Posterior vena cava (tissue), 2 donors: ENCODE measurements at places on chromosomes 2 and 18.

GRCh38 chr2:233053928-233054784 is 6.0 kb upstream of the INPP5D start:
- DNase-seq = peak; percentile 89

GRCh38 chr2:96895746-96896651 is 26.1 kb upstream of the SEMA4C start:
- DNase-seq = no peak

DNA sequence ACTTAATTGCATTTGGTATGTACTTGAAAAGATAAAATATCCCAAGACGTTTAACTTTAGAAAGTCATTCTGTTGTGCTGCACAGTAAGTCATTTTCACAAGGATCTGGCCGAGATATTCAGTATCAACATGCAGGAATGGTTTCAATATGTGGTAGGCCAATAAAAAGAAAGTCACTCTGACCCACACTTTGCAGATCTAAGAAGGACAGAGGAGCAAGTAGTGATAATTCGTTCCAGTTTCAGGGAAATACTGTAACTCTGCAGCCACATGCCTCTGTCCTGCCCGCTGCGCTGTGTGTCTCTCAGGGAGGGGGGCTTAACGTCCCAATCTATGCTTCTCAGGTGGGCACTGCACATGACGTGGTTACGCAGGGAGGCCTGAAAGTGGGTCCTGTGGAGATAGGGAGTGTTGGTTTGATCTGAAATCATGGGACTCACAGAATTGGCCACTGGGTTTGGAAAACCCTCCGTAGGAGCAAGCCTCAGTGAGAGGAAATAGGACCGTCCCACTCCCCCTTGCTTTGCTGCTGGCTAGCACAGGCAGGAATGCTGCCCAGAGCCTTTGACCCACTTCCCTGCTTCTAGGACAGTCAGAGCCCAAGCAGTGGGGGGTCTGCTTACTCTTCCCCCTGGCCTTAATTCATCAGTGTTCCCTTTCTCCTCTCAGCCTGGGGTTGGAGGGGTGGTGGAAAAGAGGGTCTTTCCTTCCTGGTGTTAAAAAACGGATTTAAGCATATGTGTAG is 314.7 kb upstream of the SPRED2 start:
- DNase-seq = no peak

GRCh38 chr18:57505231-57505630 is 70.1 kb downstream of the ONECUT2 start:
- DNase-seq = no peak

GRCh38 chr2:237625216-237625705 is 2.1 kb upstream of the LRRFIP1 start:
- DNase-seq = peak; percentile 80

- no peak for DNase-seq
Observed at GRCh38 chr2:196971574-196972279, 45.2 kb upstream of the PGAP1 start.

DNA sequence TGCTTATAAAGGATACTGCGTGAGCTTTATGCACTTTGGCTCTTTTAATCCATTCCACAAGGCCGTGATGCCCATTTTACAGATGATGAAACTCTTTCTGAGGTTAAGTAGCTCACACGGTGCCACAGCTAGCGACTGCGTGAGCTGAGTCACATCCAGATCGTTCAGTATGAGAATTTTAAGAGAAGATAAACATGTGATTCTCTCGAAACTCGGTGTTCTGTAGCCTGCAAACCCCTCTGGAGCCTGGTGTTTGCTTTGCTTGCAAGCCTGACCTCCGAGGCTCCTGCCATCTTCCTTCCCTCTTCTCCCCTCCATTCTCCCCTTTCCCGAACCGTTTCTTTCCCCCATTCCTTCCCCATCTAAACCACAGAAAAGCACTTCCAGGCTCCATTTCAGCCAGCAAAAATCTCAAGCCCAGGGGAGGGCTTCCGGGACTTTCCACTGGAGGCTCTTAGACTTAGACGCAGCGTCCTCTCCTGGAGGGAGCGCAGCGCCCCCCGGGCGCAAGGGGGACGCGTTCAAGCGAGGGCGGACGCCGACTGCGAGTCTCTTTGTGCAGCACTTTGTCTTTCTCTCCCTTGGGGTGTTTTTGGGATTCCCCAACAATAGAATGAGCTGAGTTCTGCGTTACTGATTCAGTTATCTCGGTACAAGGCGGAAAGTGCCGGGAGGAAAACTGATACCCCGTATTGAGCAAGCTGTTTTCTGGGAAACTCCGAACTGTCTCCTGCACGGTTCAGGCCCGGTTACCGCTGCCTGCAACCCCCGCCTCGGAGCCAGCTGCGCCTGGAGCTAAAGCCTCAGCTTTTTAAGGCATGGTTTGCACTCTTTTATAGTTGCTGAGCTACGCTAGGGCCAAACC is 38.0 kb downstream of the CYP1B1 start:
- no peak for DNase-seq

- DNase-seq = no peak
Observed at GRCh38 chr2:29628862-29629261, 292.5 kb downstream of the ALK start.

GRCh38 chr18:42401131-42401673 is 446.2 kb downstream of the PIK3C3 start:
- no peak for DNase-seq

- DNase-seq = no peak
Observed at GRCh38 chr2:213429516-213429915, 145.3 kb downstream of the SPAG16 start.

- DNase-seq = no peak
Observed at GRCh38 chr18:25825056-25825455, 265.4 kb downstream of the SS18 start.

GRCh38 chr18:21483051-21483450 is 117.5 kb downstream of the ESCO1 start:
- DNase-seq = no peak

GRCh38 chr2:33166287-33166881 is 219.6 kb downstream of the LTBP1 start:
- no peak for DNase-seq

GRCh38 chr2:199439066-199439465 is 18.7 kb downstream of the SATB2 start:
- no peak for DNase-seq

DNA sequence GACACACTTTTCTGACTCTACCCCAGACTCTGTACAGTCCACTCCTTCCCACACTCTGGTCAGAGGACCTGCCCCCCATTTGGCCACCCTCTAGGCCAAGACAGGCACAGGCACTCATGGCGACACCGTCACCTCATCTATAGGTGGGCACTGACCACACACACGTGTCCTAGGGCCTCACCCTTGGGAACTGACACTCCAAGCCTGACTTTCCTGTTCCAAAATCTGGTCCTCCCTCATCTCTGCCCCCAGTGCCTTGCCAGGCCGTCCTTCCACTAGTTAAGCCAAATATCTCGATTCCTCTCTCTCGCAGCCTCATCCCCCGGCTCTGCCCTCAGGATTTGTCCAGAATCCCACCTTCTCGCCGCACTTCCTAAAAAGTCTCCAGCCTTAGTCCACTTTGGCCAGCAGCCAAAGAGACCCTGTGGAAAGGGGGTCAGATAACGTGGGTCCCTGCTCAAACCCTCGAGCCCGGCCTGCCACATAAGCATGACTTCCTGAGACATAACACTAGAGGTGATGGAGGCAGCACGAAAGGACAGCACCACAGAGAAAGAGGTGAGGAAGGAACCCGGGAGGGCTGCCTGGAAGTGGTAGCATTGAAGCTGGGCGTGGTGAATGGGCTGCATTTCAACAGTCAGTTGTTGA is 105.8 kb upstream of the OTOS start:
- DNase-seq = peak; percentile 56

DNA sequence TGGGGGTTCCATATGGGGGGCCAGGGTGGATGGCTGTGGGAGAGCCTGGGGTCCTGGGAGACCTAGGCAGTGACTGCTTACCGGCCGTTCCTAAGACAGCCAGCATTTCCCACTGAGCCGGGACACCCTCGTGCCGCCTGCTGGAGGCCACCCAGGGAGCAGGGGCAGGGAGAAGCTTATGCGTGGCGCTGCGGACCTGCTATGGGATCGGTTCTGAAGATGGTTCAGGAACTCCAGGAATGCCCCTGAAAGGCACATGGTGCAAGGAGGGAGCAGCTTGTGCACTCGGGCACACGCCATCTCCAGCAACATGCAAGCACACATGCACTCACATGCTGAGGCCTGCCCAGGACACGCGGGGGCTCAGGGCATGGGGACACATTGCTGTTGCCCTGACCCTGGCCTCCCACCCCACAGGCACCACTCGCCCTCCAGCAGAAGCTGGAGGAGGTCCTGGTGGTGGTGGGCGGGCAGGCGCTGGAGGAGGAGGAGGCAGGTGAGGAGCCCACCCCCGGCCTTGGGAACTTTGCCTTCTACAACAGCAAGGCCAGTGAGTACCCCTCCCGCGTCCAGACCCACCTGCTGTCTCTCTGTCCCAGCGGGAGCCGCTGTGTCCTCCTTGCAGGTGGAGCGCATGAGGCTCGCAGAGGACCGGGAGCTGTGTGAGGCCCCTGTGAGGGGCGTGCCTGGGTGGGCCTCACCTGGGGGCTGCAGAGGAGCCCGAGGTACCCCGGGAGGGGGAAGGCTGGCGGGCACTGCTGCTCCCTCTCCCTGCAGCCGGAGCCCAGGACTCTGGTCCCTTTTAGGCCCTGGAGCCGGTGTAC is 4.1 kb downstream of the KLHL30 start:
- no peak for DNase-seq

GRCh38 chr2:71557321-71557720 is 104.0 kb downstream of the DYSF start:
- no peak for DNase-seq

GRCh38 chr2:104969564-104969963 is 68.3 kb upstream of the MRPS9 start:
- no peak for DNase-seq

DNA sequence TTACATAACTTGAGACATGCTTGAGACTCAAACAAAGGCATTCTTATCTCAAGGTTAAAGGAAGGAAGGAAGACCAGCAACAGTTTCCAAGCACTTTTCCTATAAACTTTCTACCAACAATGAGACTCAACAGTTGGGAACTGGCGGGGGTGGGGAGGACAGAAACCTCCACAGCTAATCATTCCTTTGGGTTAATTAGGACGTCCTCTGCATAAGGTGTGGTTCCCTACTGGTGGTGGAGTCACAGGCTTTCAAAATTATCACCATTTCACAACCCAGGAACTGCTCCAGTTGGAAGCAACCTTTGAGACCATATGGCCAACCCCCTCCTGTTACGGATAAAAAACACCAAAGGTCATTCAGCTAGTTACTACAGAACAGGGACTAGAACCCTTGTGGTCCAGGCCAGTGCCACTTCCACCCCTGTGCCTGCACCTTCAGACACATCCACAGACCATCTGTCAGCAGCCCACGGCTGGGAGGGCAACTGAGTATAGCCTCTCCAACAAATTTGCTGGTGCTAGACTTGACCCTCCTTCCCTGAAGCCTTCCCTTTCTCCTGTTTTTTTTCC is 30.1 kb upstream of the ATL2 start:
- no peak for DNase-seq

GRCh38 chr2:238139196-238140039 is 950 bp downstream of the KLHL30 start:
- DNase-seq = no peak

GRCh38 chr2:25232248-25232825 is 64.0 kb upstream of the POMC start:
- no peak for DNase-seq

DNA sequence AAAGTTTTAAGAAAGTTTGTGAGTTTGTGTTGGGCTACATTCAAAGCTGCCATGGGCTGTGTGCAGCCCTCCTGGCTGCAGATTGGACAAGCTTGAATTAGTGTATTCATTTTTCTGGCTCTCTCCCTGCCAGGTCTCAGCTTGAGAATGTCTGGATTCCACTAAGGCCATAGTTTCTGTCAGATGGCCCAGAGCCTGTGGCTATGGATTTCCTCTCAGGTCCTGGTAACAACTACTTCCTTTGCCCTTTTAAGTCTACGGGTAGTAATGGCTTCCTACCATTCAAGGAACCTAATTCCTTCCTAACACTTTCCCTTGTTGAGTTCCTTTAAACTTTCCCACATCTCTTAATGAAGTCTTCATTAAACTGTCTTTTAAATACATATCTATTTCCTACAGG is 24.3 kb upstream of the PSMD14 start:
- no peak for DNase-seq

DNA sequence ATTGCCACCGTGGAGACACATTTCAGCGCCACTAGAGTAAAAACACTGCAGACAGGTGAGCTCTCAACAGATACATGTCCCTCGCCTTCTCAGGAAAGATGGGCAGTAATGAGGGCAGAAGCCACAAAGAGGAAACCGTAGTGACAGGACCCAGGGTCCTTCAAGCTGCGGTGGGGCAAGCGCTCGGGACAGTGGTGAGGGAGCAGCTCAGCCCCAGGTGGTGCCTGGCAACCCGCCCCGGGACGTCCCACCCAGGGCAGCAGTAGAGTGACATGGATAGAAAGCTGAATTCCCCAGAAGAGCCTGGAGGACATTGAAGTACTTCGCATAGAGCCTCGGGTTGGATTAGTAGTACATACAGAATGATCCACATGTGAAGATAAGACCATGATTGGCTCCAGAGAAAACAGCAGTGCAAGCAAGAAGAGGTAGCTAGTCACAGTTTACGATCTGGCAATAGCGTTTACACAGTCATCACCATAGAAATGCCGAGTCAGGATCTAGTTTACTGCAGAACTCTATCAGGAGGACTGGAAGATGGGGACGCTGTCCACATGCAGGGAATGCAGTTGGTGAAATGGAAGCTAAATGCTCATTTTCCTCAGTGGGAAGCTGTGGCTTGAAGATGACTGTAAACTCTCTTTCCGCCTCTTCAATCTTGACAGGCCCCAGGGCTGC is 37.4 kb upstream of the ALPP start:
- no peak for DNase-seq

- no peak for DNase-seq
Observed at GRCh38 chr2:151138507-151138906, 123.2 kb downstream of the RBM43 start.

DNA sequence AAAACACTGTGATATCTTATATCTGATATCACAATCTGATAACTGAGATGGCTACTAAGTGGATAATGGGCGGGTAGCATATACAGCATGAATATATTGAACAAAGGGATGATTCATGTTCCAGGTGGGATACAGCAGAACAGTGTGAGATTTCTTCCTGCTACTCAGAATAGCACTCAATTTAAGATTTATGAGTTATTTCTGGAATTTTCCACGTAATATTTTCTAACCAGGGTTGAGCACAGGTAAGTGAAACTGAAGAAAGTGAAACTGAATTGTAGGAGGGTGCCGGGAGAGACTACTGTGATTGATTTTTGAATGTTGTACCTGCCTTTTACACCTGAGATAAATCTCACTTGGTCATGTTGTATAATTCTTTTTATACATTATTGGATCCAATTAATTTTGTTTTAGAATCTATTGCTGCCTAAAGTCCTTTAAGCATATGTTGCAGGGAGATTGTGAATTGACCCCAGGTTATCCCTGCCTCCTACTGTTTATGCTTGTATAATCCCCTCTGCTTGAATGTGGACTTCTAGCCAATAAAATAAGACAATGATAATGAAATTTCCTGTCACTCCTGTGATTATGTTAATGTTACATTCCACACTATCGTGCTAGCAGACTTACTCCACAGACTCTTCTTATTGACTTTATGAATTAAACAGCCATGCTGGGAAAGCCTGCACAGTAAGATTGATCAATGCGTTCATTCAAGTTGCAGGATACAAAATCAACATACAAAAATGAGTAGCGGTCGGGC is 67.6 kb upstream of the RBBP8 start:
- no peak for DNase-seq

- DNase-seq = no peak
Observed at GRCh38 chr18:63254716-63255399, 64.7 kb downstream of the BCL2 start.

GRCh38 chr2:64989982-64990614 is 899 bp downstream of the SLC1A4 start:
- DNase-seq = peak; percentile 81
